ENCODE measurements at places on chromosomes 7 and 10.

DNA sequence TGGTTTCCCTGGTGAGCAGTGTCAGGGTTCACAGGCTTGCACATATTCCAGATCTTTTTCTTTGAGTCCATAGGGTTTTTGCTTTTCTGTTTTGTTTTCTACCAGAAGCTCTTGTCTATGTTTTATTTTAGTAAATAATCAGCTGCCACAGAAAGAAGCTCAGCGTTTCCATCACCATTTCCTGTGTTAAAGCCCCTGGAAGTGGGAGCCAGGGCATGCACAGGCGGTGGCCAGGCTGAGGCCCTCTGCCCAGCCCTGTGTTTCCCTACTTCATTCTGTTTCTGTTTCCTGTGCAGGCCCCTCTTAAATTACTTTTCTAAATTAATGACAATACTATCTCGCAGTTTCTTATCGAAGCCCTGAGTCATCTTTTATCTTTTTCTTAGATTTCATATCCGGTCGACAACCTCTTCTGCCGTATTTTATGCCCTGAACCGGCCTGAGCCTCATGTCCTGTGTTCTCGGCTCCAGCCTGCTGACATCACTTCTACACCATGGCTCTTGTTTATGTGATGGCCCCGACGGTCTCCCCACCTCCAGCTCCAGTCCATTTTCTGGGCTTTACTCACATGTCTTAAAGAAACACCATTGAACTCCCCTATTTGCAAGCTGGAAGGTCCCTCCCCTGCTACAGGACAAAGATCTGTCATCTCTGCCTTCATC, 442.2 kb downstream of the TCERG1L start:
- DNase-seq, result no peak

GRCh38 chr7:36160313-36160712, 7.3 kb downstream of the EEPD1 start:
- DNase-seq, result no peak

- DNase-seq, result no peak
Observed at GRCh38 chr7:149248777-149249176, 9.3 kb downstream of the ZNF212 start.

GRCh38 chr7:137772316-137772715, 74.5 kb downstream of the DGKI start:
- no peak for DNase-seq

- DNase-seq, result no peak
Observed at GRCh38 chr10:129705676-129706075, 238.6 kb downstream of the MGMT start.

- DNase-seq, result no peak
Observed at GRCh38 chr7:93115796-93116195, 2.0 kb downstream of the SAMD9 start.

DNA sequence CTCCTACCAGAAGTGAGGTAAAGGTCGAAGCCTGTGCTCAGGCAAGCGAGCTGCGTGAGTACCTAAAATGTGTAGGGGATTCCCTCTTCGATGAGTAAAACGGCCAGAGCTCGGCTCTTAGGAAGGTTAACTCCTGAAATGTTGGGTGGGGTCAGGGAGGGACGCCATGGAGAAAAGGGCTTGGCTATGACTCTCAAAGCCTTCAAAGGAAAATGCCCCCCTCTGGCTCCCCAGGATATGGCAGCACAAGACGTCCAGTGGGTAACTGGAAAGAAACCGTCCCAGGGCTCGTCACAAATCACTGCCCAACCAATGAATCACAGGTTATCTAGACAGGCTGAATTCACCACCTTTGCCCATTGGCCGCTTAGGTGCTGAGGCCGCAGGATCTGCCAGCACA, 58.0 kb downstream of the CALML3 start:
- DNase-seq, result no peak

- no peak for DNase-seq
Observed at GRCh38 chr7:108460964-108461363, 4.7 kb upstream of the NRCAM start.

GRCh38 chr7:37683246-37684120, at the start of gene GPR141:
GPR141 (plus strand) TSS chr7:37683766; CDS start chr7:37740394, 56,628 bp downstream.
- DNase-seq, result no peak

DNA sequence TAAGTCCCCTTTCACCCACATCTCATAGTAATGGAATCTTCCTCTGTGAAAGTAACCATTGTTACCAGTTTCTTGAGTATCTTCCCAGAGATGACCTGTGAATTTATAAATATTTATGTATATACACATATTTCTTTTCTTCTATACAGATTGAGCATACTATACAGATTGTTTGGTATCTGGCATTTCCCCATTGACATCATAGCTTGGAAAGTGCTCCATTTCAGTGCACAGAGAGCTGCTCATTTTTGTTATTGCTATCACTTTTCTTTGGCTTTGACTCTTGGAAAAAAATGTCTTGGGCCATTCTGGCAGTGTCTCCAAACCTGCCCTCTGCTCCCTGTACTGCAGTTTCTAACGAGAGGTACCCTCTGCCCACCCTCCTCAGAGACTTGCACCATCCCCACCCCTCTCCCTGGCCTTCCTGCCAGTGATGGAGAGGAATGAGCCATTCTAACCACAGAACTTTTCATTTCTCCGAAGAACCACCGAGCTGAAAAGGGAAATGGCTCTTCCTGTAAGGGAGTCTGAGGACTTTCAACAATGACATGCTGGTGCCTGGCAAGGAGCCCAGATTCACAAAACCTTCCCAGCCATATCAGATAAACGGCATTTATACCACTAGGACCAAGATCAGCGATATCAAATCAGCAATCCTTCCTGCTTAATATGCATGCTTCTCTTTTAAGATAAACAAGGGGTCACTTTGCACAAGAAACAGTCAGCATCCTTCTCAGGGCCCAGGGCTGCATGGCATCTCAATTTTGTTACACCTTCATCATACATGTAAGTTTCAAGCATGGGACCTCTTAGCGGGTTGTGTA, 19.7 kb upstream of the CCSER2 start:
- no peak for DNase-seq

DNA sequence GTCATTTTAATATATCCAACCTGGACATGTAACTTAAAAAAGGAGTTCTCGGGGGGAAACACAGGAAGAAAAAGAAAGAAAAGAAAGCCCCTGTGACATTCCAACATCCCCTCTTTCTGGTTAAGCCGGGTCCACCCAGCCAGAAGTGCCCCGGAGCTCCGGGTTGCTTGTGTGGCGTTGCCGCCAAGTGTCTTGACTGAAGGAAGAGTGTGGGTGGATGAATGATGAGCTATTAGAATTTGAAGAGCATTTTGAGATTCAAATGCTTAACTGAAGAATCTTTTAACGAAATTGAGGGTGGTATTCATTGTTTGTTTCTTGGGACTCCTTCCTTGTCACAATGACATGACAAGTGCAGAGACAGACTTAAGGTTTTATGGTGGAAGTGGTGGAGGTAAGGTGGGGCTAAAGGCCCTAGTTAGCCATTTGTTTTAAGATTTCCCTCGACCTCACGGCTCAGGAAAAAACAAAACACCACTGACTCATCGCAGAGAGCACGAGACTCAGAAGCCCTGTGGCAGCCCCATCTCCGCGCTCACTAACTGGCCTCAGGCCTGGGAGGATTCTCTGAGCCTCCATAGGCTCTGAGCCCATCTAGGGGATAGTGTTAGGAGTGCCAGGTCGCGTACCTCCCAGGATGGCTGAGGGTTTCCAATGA, 1.8 kb upstream of the GLI3 start:
- no peak for DNase-seq

- no peak for DNase-seq
Observed at GRCh38 chr10:411603-412002, 276.3 kb downstream of the ZMYND11 start.

- no peak for DNase-seq
Observed at GRCh38 chr10:44745920-44746319, 165.2 kb upstream of the TMEM72 start.

DNA sequence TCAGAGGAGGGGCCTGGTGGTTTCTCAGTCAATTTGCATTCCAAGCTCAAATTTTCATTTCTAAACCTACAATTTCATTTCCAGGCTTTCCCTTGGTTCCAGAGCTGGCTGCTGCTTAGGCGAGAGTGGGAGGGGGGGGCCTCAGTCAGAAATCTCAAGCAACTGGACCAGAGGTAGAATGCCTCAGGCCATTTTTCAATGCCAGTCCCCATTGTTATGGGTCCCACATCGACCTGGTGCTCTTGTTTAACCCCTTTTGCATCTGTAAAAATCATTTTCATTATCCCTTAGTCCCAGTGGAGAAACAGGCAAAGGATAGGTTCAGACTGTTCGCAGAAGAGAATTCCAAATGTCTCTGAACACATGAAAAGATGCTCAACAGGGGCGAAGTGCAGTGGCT, 13.5 kb upstream of the BAG3 start:
- no peak for DNase-seq

DNA sequence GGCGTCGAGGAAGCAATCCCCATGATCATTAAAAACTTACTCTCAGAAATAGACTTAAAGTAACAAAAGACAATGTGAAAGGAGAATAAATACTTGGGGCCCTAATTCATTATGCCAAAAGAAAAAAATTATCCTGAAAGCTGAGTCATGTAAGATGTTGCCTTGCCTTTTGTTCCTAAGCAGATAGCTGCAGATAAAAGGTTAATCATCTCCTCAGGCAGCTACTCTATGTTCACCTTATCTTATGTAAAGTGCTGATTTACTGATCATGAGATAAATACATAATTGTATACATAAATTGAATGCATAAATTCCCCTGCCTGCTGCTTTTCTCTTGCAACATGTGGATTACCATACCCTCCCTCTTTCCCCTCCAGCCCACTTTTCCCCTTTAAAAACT, 28.1 kb upstream of the CREB3L2 start:
- DNase-seq, result no peak

DNA sequence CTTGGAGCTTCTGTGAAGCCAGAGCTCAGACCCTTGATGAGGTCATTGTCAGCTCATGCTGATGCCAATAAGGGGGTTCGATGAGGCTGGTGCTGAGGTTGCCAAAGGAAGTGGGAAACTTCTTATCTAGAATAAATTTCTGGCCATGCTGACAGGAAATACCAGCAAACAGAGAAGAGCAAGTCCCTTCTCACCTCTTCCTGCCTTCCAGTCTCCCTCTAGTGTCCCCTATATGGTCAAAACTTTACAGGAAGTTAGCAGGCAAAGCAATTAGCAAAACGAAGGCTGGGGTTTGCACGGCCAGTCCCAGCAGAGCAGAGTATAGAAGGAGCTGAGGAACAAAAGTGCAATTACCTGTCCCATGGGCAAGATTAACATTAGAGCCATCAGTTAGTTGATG, 15.1 kb upstream of the NEUROG3 start:
- DNase-seq, result no peak

- no peak for DNase-seq
Observed at GRCh38 chr10:78955206-78955605, 113.6 kb upstream of the ZMIZ1 start.

- DNase-seq, result no peak
Observed at GRCh38 chr10:13102002-13102794, 2.2 kb downstream of the OPTN start.

DNA sequence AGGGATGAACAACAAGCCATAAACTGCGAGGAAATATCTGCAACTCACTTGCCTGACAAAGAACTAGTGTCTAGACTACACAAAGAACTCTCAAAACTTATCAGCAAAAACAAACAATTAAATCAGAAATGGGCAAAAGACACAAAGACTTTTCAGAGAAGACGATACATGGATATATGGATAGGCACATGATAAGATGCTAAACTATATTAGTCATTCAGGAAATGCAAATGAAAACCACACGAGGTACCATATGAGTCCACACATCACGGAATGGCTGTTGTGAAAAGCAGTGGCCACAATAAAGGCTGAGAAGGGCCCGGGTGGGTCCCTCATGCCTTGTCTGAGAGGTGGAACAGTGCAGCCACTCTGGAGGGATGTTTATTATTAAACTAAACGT, 267.8 kb downstream of the WDR37 start:
- no peak for DNase-seq

- no peak for DNase-seq
Observed at GRCh38 chr10:98301664-98302319, 33.8 kb upstream of the LOXL4 start.

DNA sequence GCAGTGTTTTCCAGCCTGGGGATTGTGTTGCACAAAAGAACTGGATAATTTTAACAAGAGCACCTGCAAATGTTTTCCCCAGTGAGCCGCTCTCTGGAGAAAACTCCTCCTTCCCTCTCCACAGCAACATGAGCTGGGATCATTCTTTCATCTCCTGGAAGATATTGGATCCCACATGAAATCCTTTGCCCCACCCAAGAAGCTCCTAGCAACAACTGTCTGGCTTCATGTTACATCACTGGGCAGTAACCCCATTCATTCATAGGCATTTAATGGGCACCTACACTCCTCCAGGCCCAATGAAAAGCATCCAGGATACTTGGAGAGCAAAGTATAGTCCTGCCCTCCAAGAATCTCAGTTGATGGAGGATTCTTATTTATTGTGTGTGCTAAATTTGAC, 27.2 kb downstream of the LSM5 start:
- DNase-seq, result no peak

GRCh38 chr10:33914746-33915145, 580.3 kb upstream of the NRP1 start:
- DNase-seq, result no peak

GRCh38 chr7:105035349-105035748, 21.3 kb downstream of the KMT2E start:
- DNase-seq, result no peak

DNA sequence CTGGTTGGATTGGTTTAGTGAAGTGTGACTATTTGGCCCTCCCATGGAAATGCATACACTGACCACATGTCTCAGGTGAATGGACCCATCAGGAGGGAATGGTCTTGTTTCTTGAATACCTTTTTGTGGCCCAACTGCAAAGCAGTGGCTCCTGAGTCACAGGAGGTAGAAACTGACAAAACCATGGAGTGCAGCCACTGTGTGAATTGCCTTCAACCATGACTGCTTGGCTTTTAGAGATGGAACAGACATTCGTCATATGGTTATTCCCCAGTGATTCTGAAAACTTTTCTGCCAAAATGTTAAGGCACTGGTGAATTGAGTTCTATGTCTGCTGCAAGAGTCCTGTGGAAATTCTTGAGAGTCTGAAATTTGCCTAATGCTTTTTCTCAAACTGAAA, 64.7 kb downstream of the CDK14 start:
- DNase-seq, result no peak

DNA sequence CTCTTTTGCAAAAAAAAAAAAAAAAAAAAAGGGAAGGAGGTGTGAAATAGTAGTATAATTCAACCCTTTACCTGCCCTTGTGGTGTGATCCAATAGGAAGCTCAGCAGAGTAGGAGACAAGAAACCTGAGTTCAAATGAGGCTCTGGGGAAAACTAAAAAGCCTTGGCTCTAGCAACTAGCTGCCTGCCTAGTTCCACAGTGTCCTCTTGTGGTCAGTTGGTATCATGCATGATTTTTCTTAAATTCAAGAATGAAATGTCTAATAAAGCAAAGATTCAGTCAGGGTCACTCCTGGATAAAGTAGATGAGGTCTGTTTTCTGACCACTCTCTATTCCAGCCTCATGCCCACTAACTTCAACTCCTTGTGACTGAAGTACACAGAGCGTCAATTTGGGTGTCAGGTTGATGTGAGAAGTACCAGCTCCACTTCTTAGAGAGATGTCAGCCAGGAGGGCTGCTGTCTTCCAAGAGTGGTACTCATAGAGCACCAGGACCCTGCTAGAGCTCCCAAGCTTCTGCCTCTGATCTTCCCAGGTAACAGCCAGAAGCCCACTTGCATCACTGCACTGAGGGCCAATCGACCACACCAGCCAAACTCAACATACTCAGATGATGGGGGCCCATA, 10.5 kb downstream of the LSM5 start:
- no peak for DNase-seq

All from stimulated activated CD8-positive, alpha-beta memory T cell treated with anti-CD3 and anti-CD28 coated beads, Interleukin-15, amount 100 ng/mL, for 24 hours (primary cell).